ENCODE measurements at places on chromosomes 3 and 15.

DNA sequence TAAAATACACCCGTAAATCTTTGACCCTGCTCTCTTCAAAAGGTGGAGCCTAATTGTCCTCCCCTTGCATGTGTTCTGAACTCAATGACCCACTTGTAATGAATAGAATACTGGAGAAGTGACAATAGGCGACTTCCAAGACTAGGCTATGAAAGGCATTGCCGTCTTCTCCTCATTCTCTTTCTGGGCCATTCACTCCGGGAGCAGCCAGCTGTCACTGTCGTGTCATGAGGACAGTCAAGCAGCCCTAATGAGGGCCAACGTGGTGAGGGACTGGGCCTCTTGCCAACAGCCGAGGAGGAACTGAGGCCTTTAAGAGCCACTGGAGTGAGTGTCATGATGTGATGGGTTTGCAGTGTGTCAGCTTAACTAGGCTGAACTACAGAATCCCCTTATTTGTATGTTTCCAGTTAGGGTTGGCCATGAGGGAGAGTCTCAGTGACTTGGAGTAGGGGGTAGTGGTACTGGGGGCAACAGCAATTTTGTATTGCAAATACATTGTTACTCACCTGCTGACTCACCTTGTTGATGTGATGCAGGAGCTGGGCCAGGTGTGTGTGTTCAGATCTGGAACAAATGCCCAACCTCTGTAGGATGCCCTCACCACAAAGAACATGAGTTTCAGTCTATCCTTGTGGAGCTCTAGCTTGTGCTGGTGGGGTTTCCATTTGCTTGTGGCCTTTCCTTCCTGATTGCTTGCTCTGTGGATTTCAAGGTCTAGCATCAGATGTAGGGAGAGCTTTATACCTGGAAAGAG lies 188.5 kb upstream of the PROK2 start:
- no peak for DNase-seq

DNA sequence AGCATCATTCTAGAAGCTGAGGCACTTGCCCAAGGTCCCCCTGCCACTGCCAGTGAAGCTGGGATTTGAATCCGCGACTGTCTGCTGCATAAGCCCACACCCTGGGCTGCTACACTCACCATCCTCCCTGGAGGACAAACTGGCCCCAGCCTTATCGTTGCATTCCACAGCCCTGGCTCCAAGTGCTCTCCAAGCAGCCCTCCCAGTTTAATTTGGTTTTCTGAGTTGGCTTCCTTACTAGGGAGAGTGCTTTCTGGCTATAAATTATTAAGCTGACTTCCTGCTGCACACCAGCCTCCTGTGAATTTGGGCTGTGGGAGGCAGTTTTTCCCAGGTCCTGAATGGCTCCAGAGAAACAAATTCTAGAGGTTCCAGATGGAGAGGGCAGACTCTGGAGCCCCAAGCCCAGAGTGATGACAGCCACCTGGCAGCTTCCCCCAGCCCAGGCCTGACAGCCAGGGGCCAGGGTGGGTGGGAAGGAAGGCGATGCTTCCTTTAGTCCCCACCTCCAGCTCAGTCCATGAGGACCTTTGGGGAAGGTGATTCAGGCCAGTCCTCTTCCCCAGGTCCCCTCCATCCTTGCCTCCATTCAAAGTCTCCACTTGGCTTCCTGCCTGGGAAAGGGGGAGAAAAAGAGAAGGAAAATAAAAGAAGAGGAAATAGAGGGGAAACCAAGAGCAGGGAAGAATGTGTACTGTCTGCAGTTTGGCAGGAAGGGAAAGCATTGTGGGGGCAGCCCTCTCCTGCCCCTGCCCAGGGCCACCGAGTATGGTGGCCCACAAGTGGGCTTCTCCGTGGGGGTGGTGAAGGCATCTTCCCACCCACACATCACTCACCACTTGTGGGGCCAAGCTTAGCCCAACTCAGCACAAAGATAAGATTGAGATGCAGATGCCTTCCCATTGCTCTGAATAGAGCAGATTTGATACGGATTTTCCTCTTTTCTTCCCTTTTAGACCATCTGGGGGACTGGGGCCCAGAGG lies 69.6 kb downstream of the SEMA5B start:
- peak; percentile 69 for DNase-seq

DNA sequence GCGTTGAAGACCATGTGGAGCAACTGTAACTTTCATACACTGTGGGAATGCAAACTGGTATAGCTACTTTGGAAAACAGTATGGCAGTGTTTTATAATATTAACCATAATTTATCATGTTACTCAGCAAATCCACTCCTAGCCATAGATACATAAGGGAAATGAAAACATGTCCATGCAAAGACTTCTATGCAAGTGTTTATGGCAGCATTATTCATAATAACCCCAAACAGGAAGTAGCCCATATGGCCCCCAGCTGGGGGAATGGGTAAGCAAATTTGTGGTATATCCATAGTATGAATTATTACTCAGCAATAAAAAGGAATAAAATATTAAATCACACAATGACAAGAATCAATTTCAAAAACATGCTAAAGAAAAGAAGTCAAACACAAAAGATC lies 23.0 kb upstream of the GATA2 start:
- DNase-seq = no peak

GRCh38 chr3:20215636-20216035 lies 29.6 kb upstream of the SGO1 start:
- DNase-seq = no peak

DNA sequence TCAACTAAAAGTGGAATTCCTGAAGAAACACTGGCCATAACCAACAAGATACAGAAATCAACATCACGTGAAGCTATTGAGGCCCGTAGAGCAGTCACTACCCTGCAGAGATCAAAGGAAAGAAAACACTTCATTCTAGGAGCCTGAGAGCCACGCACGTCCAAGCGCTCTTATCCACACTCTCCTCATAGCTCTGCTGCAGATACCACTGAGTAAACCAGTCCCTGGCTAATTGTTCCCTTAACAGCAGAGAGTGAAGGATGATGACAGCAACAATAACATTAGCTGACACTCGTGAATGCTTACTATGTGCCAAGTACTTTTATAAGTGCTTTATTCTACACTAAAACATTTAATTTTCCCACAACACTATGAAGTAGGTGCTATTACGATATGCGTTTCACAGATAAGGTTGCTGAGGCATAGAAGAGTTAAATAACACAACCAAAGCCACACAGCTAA lies 271.0 kb upstream of the GADL1 start:
- DNase-seq = no peak

DNA sequence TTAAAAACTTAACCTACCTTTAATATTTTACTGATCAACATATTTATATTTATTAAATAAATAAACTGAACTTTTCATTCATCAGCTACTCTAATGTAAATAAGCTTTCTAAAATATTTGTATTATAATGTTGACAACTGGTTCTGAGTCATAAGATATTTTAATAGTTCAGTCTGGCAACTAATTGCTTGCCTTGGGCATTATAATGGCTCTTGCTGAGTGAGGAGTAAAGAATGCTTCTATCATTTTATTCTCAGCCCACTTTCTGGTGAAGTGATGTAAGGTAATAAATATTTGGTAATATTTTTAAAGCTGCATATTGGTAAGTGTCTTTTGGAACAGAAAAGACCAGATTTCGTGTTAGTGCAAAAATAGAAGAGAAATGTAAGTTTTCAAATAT lies 81.5 kb downstream of the DIPK2A start:
- peak; percentile 62 for DNase-seq

All from fibroblast of upper back skin (primary cell).